Left lung (tissue), 14 donors: ENCODE measurements at places on chromosomes 1 and 21. TPM values are rescaled to one million over a fixed set of nuclear protein-coding genes. Genes with fewer than 3 reads are reported as not detected.

- peak; percentile 83 for DNase-seq
Measured at GRCh38 chr1:60564916-60565750, 491.6 kb upstream of the C1orf87 start.

- no peak for DNase-seq
Measured at GRCh38 chr1:8879922-8880676, 1.6 kb upstream of the ENO1 start.

- DNase-seq: no peak
Measured at GRCh38 chr1:186829686-186830587, 1.2 kb downstream of the PLA2G4A start.

Gene SESN2
- 5.7 TPM for polyA plus RNA-seq

GRCh38 chr21:43906585-43907370 lies 41.8 kb downstream of the AGPAT3 start:
- no peak for DNase-seq

DNA sequence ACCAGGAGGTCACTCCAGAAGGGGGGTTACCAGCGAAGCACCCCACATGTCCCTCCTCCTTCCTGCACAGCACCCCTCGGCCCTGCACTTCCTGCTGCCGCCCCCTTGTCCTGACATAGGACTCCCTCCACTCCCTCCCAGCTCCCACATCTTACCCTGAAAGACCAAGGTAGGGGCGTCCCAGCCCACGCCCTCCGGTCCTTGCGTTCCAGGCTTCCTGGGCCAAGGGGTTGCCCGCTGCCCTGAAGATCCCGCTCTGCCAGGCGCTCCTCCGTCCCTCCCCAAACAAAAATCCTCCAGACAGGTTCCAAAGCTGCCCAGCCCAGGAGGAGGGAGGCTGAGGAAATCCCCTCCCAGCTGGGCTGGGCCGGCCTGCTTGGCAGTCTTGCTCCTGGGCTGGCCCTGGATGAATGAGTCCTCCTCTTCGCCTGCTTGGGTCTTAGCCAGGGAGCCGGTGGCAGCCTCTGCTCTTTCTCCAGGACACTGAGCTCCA lies at the start of gene RHBDL2:
RHBDL2 (minus strand) TSS at position 304 of the 493 bp plus-strand sequence. CDS start 22,618 bp downstream, outside the sequence.
- DNase-seq: peak; percentile 16

Gene TMEM125
- polyA plus RNA-seq: 37.6 TPM

Gene RNF186
- not detected for polyA plus RNA-seq

- no peak for DNase-seq
Measured at GRCh38 chr1:50208315-50208714, 99.6 kb downstream of the ELAVL4 start.

- DNase-seq: no peak
Measured at GRCh38 chr1:232018231-232019025, 391.8 kb downstream of the DISC1 start.

DNA sequence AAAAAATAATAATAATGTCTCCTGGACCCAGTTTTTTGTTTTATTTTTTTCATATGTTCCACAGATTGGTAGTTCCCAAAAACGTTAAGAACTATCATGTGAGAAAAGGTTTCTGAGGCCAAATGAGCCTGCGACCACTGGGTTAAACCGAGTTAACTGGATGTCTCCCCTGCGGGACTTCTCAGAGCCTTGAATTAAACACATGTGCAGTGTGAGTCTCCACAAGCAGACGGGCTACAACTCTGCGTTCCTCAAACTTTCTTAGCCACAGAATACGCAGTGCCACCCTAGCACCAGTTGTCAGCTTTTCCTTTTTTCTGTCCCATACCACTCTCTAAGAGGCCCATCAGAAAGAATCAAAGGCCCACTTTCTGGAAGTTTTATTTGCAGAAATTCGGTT lies 97.9 kb downstream of the LACTBL1 start:
- no peak for DNase-seq

DNA sequence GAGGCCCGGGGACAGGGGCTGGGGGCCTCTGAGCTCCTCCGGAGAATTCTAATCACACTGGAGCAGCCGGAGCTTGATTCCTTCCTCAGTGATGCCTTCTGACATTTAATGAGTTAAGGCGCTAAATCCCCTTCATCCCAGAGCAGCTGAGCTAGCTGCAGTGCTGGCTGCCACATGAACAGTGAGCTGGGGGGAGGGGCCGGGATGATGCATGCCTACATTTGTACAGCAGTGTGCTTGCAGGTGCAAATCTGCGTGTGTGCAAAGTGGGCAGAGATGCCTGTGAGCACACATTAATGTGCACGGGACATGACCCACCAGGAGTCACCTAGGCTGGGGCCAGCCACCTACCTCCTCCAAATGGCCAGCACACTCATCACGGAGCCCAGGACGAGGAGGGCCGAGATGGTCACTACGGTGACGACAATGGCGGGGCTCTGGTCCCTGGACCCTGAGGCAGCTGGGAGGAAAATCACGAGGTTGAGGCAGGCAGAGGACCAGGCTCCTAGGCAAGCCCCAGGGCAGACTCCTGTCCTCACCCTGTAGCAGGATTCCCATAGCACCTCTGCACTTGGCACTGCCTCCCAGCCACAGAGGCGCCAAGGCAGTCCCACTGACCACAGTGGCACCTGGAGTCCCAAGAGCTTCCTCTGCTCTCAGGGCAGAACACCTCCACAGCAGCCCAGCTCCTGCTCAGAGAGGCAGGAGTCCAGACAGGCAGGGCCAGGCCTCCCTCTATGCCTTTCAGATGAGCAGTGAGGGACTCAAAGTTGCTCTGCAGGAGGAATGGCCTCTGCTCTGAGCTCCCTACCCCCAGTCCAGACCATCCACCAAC lies 34.7 kb downstream of the CDCA8 start:
- no peak for DNase-seq

Gene CA6
- not detected for polyA plus RNA-seq

DNA sequence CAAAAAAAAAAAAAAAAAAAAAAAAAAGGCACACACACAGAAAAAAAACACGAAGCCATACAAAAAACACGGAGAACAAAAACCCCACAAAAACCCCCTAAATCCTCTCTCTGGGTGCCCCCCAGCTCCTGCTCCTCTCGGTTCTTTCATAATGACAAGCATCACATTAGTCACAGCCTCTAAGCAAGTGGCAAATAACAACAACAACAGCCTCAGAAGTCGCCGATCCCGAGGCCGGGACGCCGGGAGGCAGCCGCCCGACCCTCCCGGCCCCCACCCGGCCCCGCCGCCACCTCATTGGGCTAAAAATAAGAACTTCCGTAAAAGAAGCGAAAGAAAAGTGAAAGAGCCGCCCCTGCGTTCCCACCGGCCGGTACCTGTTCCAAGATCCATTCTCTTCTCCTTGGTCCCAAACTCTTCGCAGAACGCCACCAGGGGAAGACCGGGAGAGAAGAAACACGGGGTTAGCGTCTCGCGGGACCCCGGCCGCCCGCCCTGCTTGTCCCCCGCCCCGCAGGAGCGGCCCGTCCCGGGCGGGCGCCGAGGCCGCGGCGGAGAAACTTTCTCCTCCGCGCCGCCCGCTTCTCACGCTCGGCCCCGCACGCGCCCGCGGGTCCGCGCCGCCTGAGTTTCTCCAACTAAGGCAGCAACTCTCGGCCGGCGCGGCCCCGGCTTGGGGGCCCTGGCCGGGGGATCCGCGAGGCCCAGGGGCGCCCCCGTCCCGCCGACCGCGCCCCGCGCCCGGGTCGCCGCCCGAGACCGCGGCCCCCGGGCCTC lies 102.8 kb downstream of the CASZ1 start:
- no peak for DNase-seq

Gene OLFML2B
- polyA plus RNA-seq: 12.7 TPM

Gene ADAMTS4
- 2.9 TPM for polyA plus RNA-seq

Gene ZBTB7B
- polyA plus RNA-seq: 21.7 TPM

Gene KCNE1
- polyA plus RNA-seq: 0.32 TPM

Gene S100A12
- 3.2 TPM for polyA plus RNA-seq

- DNase-seq: no peak
Measured at GRCh38 chr1:58928514-58928913, 144.7 kb upstream of the JUN start.

DNA sequence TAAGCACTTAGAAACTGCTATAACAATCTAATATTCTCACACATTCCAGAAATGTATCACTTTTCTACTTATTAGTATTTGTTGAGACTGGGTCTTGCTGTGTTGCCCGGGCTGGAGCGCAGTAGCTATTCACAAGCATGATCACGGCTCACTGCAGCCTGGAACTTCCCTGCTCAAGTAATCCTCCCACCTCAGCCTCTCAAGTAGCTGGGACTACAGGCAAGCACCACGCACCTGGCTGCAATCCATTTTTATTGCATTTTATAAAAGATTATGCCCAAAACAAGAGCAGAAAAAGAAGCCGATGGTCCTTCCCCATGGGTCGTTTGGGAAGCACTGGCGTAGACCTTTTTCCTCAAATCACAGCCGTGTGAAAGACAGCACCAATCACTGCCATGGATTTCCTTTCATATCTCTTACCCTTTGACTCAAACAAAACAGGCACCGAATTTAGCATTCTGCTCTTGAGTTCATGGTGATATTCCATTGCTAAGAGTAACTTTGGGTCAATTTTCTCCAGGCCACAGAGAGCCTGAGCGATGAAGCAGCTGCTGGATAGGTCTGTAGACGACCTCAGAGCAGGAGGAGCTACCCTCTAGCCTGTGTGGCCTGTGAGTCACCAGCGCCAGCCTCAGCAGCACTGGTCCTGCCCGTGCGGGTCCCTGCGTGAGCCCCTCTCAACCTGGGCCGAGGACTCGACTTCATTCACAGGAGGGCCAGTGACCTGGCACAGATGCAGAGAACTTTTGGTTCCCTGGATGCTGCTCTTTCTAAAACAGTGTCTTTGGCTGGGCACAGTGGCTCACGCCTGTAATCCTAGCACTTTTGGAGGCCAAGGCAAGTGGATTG lies 80.8 kb downstream of the PIK3CD start:
- peak; percentile 32 for DNase-seq

GRCh38 chr1:40703316-40703715 lies 11.8 kb downstream of the NFYC start:
- DNase-seq: no peak

DNA sequence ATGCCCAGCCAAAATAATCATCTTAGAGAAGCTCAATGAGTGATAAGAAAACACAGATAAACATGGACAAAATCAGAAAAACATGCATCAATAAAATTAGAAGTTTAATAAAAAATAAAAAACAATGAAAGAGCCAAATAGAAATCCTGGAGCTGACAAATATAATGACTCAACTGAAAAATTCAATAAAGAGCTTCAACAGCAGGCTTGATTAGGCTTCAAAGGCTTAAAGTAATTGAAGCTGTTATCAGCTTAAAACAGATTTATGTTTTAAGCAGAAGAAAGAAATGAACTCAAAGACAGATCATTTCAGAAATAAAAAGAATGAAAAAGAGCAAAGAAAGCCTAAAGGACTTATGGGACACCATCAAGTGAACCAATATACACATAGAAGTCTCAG lies 28.3 kb downstream of the RGSL1 start:
- no peak for DNase-seq

GRCh38 chr1:175933801-175934200 lies 190.4 kb upstream of the TNR start:
- DNase-seq: no peak

DNA sequence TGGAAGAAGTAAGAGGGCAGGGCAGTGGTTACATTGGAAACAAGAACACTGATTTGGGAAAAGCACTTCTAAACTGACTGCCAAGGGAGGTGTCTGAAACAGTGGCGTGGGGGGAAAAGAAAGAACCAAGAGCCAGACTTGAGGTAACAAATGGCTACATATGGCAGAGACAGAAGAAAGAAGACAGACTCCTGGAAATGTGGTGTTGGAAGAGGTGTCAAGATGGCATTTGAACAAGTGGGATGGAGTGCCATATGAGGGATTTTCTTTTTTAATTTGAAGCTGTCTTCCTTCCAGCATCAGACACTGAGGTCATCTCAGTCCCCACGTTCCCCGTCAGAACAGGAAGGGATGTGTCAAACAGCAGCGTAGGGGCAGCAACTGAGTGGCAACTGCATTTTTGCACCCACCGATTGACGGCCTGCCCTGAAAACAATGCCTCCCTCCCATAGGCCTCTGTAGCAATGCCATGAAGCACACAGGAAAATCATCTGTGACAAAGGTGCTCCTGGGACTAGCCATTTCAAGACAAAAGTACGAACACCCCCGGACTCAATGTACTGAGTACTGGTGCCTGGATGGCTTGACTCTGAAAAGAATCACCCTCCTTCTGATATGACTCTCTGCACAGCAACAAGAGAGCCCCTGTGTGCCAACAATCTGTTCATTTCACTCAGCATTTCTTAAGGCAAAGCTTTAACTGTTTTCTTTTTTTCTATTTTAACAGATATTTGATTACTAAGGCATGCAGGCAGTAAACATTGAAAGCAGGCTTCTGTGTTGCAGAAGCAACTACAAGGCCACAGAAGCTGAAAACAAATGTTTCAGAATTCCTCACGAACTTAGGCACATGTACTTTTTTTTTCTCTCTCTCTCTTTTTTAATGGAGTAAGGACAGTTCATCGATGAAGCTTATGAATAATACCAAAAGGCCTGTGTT lies 37.0 kb downstream of the LPAR3 start:
- DNase-seq: no peak

DNA sequence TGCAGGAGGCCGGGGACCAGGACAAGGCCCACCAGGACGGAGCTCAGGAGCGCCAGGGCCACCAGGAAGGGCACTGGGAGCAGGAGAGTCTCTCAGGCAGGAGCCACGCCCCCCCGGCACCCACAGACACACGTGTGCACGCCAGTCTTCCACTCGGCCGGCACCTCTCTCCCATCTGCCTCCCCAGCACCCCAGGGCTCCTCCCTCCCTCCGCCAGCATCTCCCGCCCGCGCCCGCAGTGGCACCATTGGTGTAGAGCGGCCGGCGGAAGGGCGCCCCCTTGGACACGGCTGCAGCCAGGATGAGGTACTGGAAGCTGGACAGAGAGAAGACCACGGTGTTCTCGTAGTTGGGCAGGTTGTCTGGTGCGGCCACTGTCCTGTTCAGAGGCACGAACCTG lies 6.1 kb upstream of the MFAP2 start:
- no peak for DNase-seq

DNA sequence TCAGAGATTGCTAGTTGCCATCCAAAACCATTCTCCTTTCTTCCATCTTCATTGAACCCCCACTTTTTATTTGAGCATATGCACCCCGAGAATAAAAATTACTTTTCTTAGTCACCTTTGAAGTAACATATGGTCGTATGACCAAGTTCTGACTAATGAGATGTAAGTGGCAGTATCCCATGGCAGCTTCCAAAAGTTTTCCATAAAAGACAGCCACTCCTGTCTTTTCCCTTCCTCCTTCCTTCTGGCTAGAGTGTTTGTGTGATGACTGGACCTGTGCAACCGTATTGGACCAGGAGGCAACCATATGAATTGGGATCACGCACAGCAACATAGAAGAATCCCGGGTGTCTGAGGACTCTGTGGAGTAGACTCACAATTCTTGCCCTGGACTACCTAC lies 41.1 kb upstream of the CCSAP start:
- no peak for DNase-seq

- DNase-seq: no peak
Measured at GRCh38 chr1:175129182-175129581, 61.5 kb downstream of the TNN start.

GRCh38 chr21:31555741-31556191 lies 103.7 kb upstream of the SOD1 start:
- no peak for DNase-seq

GRCh38 chr1:13725714-13726175 lies 25.8 kb downstream of the PRDM2 start:
- no peak for DNase-seq

GRCh38 chr1:51498924-51499323 lies 20.1 kb downstream of the EPS15 start:
- DNase-seq: no peak

- no peak for DNase-seq
Measured at GRCh38 chr1:108503062-108503733, 53.1 kb downstream of the NBPF6 start.

Gene REN
- polyA plus RNA-seq: 0.20 TPM

Gene TTC34
- 0.64 TPM for polyA plus RNA-seq

Gene CLSTN1
- 120 TPM for polyA plus RNA-seq

Gene IL12RB2
- polyA plus RNA-seq: 0.71 TPM

- no peak for DNase-seq
Measured at GRCh38 chr1:231013391-231014015, 26.6 kb downstream of the FAM89A start.

Gene SEC16B
- polyA plus RNA-seq: 3.7 TPM
